ENCODE measurements at places on chromosomes 4 and X.

- DNase-seq = no peak
Observed at GRCh38 chr4:152643153-152644035, 36.4 kb downstream of the TMEM154 start.

GRCh38 chrX:45385757-45386156, 185.1 kb upstream of the DIPK2B start:
- no peak for DNase-seq

DNA sequence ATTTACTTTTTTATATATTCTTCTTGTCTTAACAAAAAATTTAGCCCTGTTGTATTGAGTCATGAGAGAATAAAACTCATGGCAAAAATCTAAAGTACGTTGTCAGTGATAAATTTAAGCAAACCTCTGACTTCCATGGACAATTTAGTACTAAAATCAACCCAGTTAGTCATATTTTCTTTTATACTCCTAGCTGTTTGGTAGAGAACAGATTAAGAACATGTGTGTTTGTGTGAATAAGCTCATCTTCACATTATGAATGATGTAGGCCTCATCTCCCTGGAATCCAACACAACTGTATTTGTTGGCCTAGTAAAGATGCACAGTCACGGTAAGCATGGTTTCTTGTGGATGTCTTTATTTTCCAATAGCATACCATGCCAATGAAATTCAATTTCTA, 40.8 kb upstream of the FAM47B start:
- no peak for DNase-seq

- DNase-seq = no peak
Observed at GRCh38 chr4:66489370-66489769, 819.1 kb upstream of the EPHA5 start.

DNA sequence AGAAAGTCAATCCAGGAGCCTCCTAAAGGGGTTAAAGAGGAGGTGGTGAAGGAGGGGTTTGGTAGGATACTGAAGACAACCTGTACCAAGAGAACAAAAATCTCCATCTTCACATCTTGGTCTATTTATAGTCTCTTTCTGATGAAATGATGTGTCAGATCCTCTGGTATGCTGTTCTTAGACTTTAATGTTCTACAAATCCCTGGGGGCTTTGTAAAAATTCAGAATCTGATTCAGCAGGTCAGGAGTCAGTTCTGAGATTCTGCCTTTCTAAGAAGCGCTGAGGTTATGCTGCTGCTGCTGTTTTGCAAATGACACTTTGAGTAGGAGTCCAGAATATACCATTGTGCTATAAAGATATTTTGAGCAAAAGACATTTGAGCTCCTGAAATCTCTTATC, 172.9 kb upstream of the GLRA2 start:
- no peak for DNase-seq

DNA sequence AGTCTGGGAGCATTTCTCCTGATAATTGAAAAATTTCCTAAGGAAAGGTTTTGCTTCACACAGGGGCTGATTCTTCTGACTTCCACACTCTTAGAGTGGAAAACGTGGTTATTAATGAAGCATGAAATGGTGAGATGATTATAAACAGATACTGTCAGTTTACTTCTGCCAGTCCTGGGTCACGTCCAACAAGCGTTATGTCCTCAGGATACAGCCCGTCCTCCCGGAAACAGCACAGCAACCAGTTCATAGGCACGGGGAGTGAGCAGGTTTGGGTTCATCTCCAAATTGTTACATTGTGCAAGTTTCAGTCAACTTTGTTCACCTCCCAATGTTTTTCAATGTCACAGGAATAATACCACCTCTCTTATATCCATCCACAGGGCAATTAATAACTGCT, 98.8 kb downstream of the NPNT start:
- no peak for DNase-seq

DNA sequence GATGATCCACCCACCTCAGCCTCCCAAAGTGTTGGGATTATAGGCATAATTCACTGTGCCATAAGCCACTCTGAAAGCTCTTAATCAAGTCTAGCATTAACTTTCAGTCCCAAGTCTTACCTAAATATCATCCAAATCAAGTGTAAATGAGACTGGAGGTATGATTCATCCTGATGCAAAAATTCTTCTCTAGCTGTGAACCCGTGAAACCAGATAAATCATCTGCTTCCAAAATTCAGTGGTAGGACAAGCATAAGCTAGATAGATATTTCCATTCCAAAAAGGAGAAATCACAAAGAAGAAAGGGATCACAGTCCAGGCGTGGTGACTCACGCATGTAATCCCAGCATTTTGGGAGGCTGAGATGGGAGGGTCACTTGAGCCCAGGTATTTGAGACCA, 8.8 kb upstream of the TBC1D25 start:
- DNase-seq = no peak

DNA sequence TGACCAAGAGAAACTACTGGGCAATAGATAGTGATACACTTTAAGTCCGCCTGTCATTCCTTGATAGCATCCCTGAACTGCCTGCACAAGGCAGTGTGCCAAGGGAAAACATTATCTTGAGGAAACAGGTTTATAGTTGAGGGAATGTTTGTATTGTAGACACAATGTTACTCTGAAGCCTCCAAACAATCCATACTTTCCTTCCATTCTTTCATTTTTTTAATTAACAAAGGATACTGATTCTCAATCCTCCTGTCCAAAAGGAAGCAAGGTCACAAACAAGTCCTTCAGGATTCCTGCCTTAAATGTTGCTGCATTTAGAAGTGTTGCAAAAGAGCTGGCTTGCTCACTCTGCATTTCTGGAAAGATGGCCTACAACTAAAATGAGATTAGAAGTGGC, 61.7 kb upstream of the PRSS48 start:
- no peak for DNase-seq

DNA sequence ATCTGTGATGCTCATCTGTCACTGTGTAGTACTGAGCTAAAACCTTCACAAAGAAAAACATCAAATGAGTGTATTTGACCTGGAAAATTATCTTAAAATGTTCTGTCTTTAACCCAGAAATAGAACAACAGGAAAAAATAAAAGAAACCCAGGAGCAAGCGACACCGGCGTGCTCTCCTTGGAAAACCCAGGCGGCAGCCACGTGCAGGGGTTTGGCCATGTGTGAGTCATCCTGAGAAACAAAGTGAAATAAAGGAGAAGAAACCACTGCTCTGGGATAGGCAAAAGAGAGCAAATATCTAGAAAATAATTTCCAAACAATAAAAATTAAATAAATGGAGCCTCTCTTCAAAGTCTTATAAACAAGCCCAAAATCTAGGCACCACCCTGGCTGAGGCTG, 20.0 kb upstream of the TMEM128 start:
- no peak for DNase-seq

- DNase-seq = no peak
Observed at GRCh38 chr4:61500883-61501282, 300.8 kb downstream of the ADGRL3 start.

DNA sequence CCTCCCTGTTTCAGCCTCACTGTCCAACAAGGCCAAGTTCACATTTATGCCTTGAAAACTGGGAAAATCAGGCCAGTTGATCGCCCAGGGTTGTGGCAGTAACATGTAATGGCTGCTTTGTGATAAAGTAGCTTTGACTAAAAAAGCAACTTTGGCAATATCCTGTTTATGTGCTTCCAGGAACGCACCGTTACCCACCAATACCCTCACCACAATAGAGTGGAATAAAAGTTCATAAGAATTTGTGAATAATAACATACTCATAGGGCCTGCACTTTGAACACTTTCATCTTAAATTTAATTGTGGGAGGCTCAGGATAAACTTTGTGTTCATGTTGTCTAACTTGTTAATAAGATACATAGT, 80.7 kb upstream of the MAML3 start:
- DNase-seq = no peak

- DNase-seq = no peak
Observed at GRCh38 chr4:173940146-173940545, 343.3 kb downstream of the FBXO8 start.

DNA sequence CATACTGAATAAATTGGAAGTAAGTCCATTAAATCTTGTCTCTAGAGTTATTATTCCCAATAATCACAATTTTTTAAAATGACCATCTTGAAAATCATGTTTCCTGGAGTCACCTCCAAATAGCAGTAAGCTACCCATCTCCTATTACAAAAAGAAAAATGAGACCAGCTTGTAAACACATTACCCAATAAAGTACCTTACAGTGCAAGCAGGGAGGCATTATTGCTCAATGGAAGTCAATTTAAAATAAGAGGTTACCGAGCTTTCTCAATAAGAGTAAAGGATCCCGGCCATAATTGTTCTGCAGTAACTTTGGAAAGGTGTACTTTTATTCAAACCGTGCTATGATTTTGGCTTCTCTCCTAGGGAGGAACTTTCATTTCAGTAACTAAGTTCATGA, 78.0 kb downstream of the DMD start:
- no peak for DNase-seq

GRCh38 chrX:25034889-25035288, 19.1 kb upstream of the ARX start:
- no peak for DNase-seq

DNA sequence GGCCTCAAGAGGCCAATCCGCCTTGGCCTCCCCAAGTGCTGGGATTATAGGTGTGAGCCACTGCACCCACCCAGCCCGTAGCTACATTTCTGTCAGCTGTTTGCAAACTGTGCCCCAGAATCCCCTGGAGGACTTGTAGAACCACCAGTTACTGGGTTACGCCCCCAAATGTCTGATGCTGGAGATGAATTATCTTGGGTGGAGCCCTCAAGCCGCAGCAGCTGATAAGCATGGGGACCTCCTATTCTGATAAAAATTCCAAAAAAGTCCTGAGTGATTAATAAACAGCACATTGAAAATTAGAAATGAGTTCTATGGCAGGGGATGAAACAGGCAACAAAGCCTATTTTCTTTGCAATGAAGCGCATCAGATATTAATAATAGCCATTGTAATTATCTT, 105.0 kb downstream of the PTTG2 start:
- DNase-seq = no peak

- no peak for DNase-seq
Observed at GRCh38 chr4:152748619-152749018, 30.9 kb downstream of the TIGD4 start.

- no peak for DNase-seq
Observed at GRCh38 chr4:51880016-51880915, 37.3 kb downstream of the DCUN1D4 start.

GRCh38 chr4:150001815-150002214, 76.4 kb upstream of the DCLK2 start:
- no peak for DNase-seq

GRCh38 chr4:124948976-124949597, 236.6 kb upstream of the ANKRD50 start:
- DNase-seq = no peak

GRCh38 chrX:18471296-18471695, 45.9 kb downstream of the CDKL5 start:
- no peak for DNase-seq

GRCh38 chr4:41991916-41992767, 1.8 kb downstream of the SLC30A9 start:
- DNase-seq = no peak

DNA sequence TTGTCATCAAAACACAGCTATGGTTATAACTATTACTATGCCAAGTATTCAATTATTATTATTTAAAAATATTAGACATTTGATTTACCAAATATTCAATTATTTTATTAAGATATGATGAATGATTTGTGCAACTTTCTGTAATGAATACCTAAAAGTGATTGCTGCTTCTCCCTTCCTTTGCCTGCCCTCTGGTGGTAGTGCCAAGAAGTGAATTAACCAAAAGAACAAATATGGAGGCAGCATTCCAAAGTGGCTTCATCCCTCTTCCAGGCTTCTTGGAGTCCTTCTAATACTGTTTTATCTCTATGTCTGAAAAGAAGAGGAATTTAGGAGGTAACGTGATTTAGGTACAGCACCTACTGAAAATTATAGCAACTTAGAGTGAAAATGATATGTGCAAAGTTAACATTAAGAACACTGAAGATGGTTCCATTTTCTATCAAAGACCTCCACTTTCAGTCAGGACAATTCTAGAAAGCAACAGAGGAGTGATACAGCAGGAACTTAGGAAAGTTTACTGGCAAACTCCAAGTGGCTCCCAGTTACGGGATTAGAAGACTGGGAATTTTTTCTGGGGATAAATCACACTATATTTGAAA, 43.0 kb downstream of the ENPEP start:
- peak; percentile 1 for DNase-seq

GRCh38 chrX:38474543-38474942, 86.8 kb upstream of the TSPAN7 start:
- DNase-seq = no peak

- no peak for DNase-seq
Observed at GRCh38 chrX:70088751-70089150, 26.5 kb downstream of the OTUD6A start.

GRCh38 chr4:102735582-102735981, 25.2 kb downstream of the MANBA start:
- DNase-seq = no peak

- no peak for DNase-seq
Observed at GRCh38 chr4:76952656-76953582, 3.4 kb downstream of the SEPTIN11 start.

GRCh38 chrX:152991123-152991522, 2.8 kb downstream of the PNMA5 start:
- DNase-seq = no peak

- DNase-seq = peak; percentile 26
Observed at GRCh38 chr4:173013232-173013930, 155.2 kb upstream of the GALNT7 start.

DNA sequence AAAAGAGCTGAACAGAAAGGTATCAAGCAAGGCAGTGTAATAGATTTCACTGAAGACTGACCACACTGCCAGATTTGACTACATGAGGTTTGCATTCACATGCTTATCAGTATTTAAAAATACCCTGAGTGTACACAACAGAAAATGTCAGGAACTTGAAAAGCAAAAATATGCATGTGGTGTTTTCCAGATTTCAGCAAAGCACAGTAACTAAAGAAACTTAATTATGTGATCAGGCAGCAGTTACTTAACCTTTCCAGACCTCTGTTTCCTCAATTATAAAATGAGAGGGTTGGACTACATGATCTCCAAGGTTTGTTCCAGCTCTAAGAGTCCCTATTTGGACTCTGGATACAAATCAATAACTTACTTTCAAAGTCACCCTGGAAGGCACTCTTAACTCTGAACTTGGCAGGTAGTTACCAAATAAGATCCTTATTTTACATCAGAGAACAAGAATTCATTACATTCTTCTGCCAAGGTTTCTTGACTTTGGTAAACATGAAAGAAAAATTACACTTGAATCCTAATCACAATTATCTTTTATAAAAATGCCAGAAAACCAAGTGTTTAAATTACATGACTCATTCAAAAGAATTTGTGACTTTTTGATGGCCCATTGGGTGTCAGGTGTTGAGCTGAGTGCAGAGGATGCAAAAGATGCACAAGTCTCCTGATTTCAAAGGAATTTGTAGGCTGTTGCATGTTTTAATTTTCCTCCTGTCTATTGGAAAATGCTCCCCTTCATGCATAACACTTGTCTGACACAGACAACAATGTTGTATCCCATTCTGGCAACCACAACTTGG, 241.6 kb downstream of the MGST2 start:
- no peak for DNase-seq

- DNase-seq = no peak
Observed at GRCh38 chr4:150573534-150573933, 8.4 kb upstream of the MAB21L2 start.

DNA sequence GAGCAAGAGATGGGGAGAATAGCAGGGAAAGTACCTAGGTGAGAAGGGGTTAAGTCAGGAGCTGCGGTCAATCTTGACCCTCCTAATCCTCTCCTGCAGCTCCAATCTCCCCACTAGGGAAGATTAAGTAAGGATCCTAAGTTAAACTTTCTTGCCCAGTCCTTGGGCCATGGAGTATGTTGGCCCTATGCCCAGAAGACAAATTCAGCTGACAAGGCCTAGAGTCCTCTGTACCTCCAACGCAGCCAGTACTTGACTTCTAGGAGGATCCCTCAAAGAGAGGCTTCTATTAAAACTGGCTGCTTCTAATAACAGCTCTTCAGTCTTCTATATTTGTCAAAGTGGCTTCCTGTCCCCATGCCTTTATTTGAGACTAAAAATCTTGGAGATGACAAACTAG, 1.4 kb downstream of the CLDN2 start:
- DNase-seq = no peak

Measured in NCI-H1930 (cell line).